ENCODE measurements at places on chromosomes 13 and 19.

DNA sequence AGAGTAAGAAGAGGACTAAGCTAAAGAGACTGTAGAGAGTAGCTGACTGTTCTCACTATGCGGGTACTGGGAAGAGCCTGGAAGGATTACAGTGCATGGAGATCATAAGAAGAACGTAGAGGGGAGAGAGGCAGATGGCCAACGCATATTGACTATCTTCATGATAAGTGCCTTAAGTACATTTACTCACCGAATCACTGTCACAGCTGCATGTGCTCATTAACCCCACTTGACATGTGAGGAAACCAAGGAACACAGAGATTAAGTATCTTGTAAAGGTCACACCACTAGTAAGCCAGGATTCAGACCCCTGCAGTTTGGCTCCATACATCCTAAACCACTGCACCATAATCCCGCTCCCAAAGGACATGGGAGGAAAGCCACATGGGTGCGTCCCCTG lies 34.1 kb downstream of the SMAD9 start:
- DNase-seq, result no peak

DNA sequence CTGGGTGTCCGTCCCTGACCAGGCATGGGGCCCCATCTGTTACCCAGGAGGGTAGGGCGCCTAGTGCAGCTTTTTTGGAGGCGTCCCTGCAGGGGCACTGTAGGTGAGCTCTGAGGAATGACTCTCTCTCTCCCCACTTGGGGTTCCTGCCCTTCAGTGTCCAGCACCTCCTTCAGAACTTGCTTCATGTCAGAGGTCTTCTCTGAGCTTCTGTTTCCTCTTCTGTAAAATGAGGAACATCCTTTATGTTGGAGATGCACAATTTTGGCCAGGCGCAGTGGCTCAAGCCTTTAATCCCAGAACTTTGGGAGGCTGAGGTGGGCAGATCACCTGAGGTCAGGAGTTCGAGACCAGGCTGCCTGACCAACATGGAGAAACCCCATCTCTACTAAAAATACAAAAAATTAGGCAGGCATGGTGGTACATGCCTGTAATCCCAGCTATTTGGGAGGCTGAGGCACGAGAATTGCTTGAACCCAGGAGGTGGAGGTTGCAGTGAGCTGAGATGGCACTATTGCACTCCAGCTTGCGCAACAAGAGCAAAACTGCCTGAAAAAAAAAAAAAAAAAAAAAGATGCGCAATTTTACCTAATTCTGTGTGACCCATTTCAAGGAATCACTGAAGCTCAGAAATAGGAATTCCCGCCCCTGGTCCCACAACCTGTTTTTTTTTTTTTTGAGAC lies 15.2 kb upstream of the PIK3R2 start:
- DNase-seq, result no peak

DNA sequence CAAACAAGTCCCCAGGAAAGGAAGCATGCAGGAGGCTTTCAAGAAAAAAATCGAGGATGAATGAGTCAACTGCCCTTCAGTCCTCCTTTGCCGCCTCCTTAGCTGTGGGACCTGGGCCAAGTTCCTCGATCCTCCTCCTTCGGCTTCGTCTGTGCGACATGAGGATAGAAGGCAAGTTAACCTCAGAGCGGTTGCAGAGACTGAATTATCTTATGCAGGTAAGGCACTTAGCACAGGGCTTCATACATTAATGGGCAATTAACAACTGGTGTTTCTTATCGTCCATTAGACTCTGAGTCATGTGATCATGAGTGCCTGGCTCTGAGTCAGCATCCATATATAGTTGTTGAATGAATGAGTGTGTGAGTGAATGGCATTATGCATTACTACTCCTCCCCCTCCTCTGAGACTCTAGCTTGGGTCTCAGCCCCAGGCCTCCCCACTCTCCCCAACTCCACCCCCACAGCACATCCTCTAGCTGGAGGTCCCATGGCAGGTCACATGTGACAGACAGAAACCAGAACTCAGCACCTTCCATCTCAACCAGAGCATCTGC lies 1.6 kb upstream of the TTC9B start:
- no peak for DNase-seq

DNA sequence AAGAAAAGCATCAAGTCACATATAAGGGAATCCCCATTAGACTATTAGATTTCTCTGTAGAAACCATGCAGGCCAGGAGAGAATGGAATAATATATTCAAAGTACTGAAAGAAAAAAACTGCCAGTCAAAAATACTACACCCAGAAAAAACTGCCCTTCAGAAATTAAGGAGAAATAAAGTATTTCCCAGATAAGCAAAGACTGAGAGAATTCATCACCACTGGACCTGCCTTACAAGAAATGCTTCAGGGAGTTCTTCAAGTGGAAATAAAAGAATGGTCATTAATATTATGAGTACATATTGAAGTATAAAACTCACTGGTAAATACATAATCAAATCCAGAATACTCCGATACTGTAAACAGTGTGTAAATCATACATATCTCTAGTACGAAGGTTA lies 35.9 kb downstream of the VWA8 start:
- no peak for DNase-seq

DNA sequence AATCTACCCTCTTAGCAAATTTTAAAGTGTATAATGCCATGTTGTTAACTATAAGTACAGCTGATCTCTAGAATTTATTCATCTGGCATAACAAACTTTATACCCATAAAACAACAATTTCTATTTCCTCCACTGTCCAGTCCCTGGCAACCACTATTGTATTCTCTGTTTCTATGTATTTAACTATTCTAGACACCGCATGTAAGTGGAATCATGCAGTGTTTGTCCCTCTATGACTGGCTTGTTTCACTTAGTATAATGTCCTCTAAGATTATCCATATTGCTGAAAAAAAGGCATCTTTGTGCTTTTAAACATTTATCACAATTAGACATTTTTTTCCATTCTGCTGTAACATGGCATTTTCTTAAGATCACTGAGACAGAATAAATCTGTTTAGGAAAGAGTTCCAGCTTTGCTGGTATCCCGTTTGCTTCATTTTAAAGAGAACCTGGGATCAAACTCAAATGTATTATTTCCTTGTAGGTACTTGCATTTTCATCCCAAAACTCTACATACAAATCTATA lies 1191.0 kb downstream of the SLITRK5 start:
- no peak for DNase-seq

- no peak for DNase-seq
These were observed 59.5 kb downstream of the KLF12 start for GRCh38 chr13:74074723-74075122.

GRCh38 chr13:113855931-113856715 lies 7.8 kb downstream of the GAS6 start:
- no peak for DNase-seq

GRCh38 chr19:33267706-33268105 lies 34.6 kb downstream of the CEBPA start:
- DNase-seq, result no peak

- no peak for DNase-seq
These were observed 48.4 kb downstream of the SERP2 start for GRCh38 chr13:44421853-44422525.
